ENCODE measurements at places on chromosomes 3 and 15. TPM values are rescaled to one million over a fixed set of nuclear protein-coding genes. Genes with fewer than 3 reads are reported as not detected.

The TPRA1 gene
- 47.4 TPM for total RNA-seq

The GPR62 gene
- 0.09 TPM for total RNA-seq

The TMCO5A gene
- not detected for total RNA-seq

The TGM4 gene
- not detected for total RNA-seq

The TRA2B gene
- 123 TPM for total RNA-seq

The RGMA gene
- total RNA-seq = 0.46 TPM

The TPRG1 gene
- total RNA-seq = 0.43 TPM

The DCLK3 gene
- total RNA-seq = under 0.01 TPM

The IL17RB gene
- total RNA-seq = not detected

The CCK gene
- 0.14 TPM for total RNA-seq

The COL6A5 gene
- total RNA-seq = not detected

The RETNLB gene
- not detected for total RNA-seq

The PRC1 gene
- total RNA-seq = 21.9 TPM

The ACKR4 gene
- total RNA-seq = 1.4 TPM

The GABRG3 gene
- total RNA-seq = not detected

The RAB6B gene
- total RNA-seq = 0.37 TPM

The ROPN1 gene
- not detected for total RNA-seq

The FAM81A gene
- 0.18 TPM for total RNA-seq

The OXSM gene
- 10.5 TPM for total RNA-seq

The AP2M1 gene
- 773 TPM for total RNA-seq

The SPATA12 gene
- total RNA-seq = not detected

The DUOX1 gene
- total RNA-seq = under 0.01 TPM

The WDR49 gene
- total RNA-seq = under 0.01 TPM

The EIF2B5 gene
- total RNA-seq = 27.3 TPM

The ZNF621 gene
- total RNA-seq = 12.7 TPM

The ARGFX gene
- total RNA-seq = not detected

The NUDT16 gene
- 10.8 TPM for total RNA-seq

The NR2F2 gene
- total RNA-seq = 4.5 TPM

The CRYGS gene
- 0.43 TPM for total RNA-seq

The RTP3 gene
- total RNA-seq = not detected

The PDCD10 gene
- total RNA-seq = 45.8 TPM

The AGBL1 gene
- total RNA-seq = not detected

The GADL1 gene
- total RNA-seq = not detected

The ACTRT3 gene
- total RNA-seq = 3.7 TPM

The LAMB2 gene
- total RNA-seq = 458 TPM

The REC114 gene
- total RNA-seq = not detected

Data from smooth muscle cell of bladder (primary cell).